ENCODE measurements at places on chromosomes 4 and X. TPM values are rescaled to one million over a fixed set of nuclear protein-coding genes. Genes with fewer than 3 reads are reported as not detected.
A peak's percentile ranks its signal among the peaks of the same experiment; 100 is the strongest.

DNA sequence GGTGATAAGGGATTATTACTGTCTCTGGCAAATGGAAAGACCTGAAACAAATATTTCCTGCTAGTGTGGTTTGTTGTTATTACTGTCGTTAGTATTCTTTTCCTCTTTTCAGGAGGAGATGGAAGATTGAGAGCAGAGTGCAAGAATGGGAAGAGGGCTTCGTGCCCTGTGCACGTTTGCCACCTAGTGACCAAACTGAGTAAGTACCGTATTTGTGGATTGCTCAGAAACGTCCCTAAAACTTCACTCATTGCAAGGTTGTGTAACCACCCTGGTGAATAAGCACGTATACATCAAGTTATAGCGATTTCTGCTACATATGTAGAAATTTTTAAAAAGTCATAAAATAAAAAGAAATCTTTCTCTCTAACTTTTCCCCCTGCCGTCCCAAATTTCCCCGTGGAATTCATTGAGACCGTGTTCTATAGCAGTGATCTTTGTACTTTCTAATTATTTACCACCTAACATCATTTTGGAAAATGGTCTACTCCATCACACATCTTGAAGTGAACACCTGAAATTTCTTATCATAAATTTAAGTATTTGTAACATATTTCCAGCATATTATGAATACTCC lies 24.3 kb downstream of the LINC00632 start:
- peak; percentile 56 for DNase-seq

GRCh38 chr4:120918788-120919187 lies 3.7 kb downstream of the PRDM5 start:
- DNase-seq: no peak

DNA sequence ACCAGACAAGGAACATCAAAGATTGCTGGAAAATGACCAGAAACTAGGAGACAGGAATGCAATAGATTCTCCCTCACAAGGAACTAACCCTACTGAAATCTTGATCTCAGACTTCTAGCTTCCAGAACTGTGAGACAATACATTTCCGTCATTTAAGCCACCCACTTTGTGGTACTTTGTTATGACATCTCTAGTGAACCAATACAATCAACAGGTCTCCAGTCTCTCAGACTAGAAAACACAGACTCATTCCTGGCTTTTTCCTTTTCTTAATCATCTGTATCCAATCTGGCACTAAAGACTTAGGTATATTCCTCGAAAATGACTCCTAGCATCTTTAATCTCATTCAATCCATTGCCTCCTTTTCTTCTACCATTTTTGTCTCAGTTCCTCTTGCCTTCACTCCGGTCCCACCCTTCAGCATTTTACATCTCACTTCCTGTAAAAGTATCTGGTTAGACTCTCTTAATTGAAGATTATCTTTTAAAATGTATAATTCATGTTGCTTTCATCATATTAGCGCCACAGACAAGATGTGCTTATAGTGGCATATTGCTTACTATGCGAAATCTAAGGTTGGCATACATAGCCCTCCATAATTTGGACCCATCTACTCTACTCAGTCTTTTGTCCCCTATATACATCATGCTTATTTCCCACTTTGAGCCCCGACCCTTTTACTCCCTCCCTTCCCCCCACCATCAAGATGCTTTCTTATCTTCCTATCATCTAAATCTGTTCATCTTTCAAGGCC lies 250.0 kb downstream of the ENOX2 start:
- no peak for DNase-seq

- DNase-seq: no peak
These were observed 149.0 kb upstream of the KCNIP4 start for GRCh38 chr4:22097596-22097995.

DNA sequence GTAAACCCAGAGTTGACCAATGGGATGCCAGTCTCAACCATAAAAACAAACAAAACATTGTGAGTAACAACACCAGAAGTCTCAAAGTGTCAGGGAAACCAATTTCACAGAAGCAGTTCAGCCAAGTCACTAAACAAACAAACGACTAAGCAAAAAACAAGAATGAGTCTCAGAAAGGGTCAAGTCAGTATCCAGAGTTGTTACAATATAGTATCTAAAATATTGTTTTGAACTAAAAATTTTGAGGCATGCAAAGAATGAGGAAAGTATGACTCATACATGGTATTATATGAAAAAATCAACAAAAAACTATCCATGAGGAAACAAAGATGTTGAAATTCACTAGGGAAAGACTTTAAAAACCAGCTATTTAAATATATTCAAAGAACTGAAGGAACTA lies 70.6 kb downstream of the AR start:
- DNase-seq: no peak

DNA sequence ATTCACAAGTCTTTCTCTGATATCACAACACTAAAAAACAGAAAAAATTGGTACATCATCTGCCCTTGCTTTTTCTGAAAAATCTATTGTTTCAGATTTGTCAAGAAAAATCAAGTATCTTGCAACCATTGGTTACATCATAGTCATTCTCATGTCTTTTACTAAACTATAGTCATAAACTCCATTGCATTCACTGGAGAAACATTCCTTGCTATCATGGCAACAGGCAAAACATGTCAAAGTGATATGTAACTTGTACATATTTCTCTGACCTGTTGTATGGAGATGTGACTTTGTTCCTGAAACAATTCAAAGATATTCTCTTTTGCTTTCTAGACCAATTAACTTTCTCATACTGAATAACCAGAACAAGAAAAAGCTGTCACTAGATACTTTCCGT lies 121.9 kb upstream of the ANK2 start:
- DNase-seq: no peak

GRCh38 chrX:110172215-110172614 lies 145.7 kb downstream of the AMMECR1 start:
- no peak for DNase-seq

GRCh38 chrX:67787196-67787595 lies 243.4 kb downstream of the AR start:
- no peak for DNase-seq

GRCh38 chr4:93561842-93562241 lies 266.7 kb upstream of the ATOH1 start:
- no peak for DNase-seq

GRCh38 chr4:145545031-145545430 lies 63.4 kb downstream of the SMAD1 start:
- no peak for DNase-seq

DNA sequence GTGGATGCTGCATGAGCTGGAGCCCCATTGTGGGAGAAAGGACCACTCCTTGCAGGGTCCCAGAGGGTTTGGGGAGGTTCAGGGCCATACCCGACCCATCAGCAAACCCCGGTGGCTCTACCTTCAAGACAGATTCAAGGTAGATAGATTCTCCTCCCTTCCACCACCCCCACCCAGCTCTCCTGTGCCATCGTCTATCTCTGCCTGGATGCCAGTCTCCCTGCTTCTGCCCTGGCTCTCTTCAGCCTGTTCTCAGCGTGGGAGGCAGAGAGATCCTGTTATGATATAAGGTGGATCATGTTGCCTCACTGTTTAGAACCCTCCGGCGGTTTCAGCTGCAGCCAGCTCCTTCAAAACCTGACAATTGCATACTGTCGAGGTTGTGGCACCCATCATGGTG lies 5.4 kb downstream of the LAGE3 start:
- no peak for DNase-seq

DNA sequence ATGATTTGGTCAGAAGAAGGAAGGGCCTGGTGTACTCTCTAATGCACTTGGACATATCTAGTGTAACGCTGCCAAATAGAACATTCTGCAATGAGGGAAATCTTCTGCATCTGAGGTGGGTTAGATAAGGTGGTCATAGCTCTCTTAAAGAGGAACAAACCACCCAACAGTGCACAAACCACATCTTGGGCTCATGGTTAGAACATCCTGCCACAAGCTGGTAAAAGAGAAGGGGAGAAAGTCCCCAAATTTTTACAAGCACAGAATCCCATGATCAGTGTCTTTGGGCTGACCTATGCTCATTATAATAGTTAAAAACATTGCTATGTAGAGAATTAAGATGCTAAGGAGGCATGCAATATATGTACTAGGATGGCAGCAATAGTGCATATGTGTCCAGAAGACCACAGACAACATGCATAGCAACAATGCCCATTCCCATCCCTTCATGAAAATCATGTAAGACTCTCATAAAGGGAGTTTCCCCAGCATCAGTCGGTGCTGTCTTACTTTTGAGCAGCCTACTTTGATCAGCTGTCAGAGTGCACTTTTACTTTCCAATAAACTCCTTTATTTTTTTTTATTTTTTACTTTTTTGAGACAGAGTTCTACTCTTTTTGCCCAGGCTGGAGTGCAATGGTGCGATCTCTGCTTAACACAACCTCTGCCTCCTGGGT lies 99.7 kb upstream of the SLC7A11 start:
- DNase-seq: no peak

DNA sequence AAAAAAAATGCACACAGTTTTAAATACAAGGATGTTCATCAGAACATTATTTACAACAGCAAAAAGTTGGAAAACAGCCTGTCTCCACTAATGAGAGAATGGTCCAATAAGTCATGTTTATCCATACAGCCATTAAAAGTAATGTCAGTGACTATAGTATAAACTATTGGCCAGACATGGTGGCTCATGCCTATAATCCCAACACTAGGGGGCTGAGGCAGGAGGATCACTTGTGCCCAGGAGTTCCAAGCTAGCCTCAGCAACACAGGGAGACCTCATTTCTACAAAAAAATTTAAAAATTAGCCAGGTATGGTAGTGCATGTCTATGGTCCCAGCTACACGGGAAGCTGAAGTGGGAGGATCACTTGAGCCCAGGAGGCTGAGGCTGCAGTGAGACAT lies 48.1 kb upstream of the IL13RA1 start:
- peak; percentile 4 for DNase-seq

GRCh38 chr4:74338792-74339333 lies 26.1 kb upstream of the EREG start:
- DNase-seq: no peak

- no peak for DNase-seq
These were observed 6.1 kb downstream of the AWAT2 start for GRCh38 chrX:70043685-70044084.

GRCh38 chr4:138199568-138200235 lies 42.4 kb downstream of the SLC7A11 start:
- DNase-seq: peak; percentile 34

DNA sequence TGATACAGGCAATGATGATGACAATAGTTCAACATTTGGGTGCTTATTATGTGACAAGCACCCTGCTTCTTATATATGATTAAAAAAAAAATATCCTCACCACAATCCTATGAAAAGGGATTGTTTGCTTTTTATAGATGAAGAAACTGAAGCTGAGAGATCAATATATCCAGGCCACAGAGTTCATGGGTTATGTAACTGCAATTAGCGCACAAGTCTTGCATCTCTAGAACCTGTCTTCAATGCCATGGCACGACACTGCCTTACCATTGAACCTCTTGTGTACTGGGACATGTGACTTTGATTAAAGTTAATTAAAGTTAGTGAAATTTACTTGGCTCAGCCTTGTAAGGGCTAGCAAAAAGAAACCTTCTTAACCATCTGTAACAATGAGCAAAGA lies 599.7 kb downstream of the ADGRL3 start:
- no peak for DNase-seq

DNA sequence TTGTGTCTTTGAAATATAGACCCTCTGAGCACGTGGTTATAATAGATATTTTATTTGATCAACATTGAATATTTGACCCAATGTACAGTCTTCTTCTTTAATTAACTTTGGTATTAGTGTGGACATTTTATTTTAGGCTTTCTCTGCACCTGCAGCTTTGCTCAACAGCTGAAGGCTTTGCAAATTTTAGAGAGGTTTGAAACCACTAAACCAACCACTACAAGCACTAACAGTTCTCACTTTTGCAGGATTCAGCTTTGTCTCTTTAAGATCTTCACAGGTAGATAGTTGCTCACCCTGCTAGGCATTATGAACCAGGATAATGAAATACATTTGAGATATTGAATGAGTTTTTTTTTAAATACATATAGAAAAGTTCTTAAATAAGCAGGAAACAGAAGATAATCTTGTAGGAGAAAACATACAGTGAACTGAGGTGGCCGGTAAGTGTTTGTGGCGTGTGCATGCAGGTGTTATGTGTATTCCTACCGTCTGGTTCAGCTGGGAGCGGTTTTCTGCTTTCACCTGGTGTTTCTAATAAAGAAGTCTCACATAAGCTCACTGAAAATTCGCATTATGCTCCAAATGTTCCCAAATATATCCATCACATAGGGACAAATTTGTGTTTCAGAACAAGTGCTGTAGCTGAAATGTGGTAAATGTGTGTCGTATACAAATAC lies 1508.3 kb upstream of the TENM3 start:
- DNase-seq: no peak

DNA sequence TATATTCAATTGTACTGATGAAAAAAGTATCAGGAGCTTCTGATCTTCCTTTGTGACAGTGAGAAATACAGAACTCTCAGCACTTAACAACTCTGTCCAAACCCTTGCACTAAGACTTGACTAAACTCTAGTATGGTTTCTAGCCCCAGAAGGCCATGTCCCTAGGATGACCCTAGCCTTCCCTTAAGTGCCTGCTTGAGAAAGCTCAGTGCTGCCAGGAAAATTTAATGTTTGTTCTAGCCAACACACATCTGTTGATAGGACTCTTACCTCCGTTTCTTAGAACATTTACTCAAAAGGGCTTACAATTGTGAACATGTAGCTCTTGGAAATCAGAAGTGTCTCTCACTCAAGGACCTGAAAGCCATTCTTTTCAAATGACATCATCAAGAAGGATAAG lies 1055.2 kb upstream of the FTHL17 start:
- no peak for DNase-seq

GRCh38 chr4:66837279-66837922 lies 707.9 kb downstream of the CENPC start:
- no peak for DNase-seq

GRCh38 chrX:926070-926469 lies 286.4 kb downstream of the CRLF2 start:
- no peak for DNase-seq

Gene DDIT4L
- 0.55 TPM for total RNA-seq

Gene AMBN
- 0.13 TPM for total RNA-seq

Gene PRDM8
- total RNA-seq: 0.05 TPM

Gene MSL3
- 14.7 TPM for total RNA-seq

Gene P2RY10
- not detected for total RNA-seq

Gene FAT1
- 88.9 TPM for total RNA-seq

Gene CSAG3
- total RNA-seq: 8.9 TPM

Gene C4orf36
- 1.2 TPM for total RNA-seq

Gene SMIM14
- 22.9 TPM for total RNA-seq

Gene MAGEB1
- total RNA-seq: not detected

Gene TBC1D8B
- 4.2 TPM for total RNA-seq

Gene BRS3
- total RNA-seq: not detected

Gene ADRA2C
- total RNA-seq: 15.7 TPM

Gene PLAC8
- total RNA-seq: not detected
